ENCODE measurements at places on chromosomes 1 and 21.
A peak's percentile ranks its signal among the peaks of the same experiment; 100 is the strongest.

- DNase-seq = no peak
These were observed 28.2 kb downstream of the PTGER3 start for GRCh38 chr1:71019233-71019969.

DNA sequence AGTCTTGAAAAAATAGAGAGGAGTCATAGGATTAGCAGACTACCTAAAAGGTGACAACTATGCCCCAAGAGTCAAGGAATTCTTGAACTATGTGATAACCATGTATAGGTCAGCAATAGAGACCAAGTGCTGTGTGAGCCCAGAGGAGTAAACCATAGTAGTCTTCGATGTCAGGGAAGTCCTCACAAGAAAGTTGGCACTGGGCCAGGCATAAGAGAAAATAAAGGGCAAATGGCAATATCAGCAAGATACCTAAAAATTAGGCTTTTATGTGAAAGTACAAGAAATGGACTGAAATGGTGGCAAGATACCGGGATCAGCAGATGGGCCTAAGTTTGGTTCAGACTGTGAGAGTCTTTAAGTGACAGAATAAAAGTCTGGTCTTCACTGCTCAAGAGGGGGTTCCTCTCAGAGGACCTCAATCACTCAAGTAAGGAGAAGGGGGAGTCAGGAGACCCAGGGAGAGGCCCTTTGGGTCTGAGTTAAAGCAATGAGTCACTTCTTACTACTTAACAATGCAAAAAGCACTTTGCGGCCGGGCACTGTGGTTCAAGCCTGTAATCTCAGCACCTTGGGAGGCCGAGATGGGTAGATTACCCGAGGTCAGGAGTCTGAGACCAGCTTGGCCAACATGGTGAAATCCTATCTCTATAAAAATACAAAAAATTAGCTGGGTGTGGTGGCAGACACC is 95.0 kb downstream of the TEX35 start:
- no peak for DNase-seq

DNA sequence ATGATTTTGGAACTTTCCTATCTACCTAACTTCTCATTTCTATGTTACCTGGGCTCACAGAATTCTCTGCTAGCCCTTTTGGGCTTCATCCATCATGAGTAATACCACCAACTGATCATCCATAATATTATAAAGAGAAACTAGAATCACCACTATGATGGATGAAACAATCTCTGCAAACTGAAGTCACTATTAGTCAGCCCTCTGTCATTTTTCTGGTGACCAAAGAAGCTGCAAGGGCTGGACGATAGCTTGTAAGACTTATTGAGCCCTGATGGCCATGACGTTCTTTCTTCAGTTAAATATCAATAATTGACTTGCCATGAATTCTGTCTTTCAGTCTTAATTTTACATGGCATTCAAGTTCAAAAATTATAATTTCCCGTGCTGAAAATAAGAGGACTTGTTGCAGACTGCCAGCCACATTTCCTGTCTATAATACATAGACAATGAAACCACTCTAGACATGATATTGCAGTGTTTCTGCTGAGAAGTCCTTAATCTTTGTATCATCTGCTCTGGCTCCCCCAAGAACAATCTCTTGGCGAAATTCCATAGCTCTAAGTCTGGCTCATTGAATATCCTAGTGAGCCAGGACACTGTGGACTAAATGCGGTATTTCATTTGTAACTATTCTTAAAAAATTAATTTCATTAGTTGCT is 655.0 kb upstream of the CAMK1G start:
- no peak for DNase-seq

- DNase-seq = no peak
These were observed 37.7 kb downstream of the MYOM3 start for GRCh38 chr1:24074196-24074595.

GRCh38 chr21:42460391-42461184 is 35.4 kb downstream of the RSPH1 start:
- DNase-seq = no peak

DNA sequence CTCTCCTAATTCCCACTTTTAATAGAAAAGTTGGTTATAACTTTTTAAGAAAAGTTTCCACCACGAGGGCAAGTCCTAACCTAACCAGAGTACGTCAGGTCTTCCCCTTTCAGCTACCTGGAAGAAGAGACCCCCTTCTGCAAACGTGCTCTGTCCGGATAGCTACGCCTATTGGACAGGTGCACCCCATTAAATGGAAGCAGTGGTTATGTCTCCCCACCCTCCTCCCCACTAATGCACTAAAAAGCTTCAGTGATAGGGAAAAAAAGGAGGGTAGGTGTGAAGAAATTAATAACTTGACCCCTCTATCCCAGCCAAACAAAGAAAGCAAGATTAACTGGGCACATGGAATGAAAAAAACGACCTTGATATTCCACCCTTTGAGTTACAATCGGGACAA is 7.7 kb downstream of the GLUL start:
- DNase-seq = no peak

DNA sequence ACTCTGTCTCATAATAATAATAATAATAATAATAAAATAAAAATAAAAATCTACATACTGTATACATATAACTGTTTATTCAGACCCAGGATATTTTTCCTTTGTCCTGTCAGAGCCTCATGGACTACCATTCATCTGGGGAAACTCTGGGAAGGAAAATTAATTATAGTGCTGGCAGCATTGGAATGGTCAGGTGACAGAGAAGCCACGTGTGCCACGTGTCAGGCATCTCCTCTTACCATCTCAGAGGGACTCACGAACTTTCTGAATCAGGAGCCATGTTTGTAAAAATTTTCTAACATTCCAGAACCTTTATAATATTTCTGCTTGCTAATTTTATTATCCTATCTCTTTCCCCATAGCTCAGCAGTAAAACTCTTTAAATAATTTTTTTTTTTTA is 97.8 kb upstream of the HNRNPU start:
- no peak for DNase-seq

DNA sequence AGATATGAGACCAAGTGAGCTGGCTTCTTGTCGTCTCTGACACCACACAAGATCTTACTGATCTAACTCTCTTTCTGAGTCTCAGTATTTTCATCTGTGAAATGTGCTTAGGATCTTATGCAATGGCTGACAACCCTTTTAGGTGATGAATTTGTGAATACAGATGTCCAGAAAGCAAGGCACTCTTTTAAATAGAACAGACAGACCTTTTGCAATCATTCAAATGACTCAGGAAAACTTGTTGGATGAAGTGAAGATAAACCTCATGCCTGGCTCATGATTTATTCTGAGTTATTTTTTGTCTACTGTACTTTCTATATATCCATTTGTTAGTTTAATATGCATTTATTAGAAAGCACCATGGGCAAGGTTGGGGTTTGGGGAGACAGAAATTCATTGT is 411.3 kb downstream of the PTPRU start:
- DNase-seq = no peak

- no peak for DNase-seq
These were observed 2.4 kb downstream of the IGSF21 start for GRCh38 chr1:18109756-18110597.

DNA sequence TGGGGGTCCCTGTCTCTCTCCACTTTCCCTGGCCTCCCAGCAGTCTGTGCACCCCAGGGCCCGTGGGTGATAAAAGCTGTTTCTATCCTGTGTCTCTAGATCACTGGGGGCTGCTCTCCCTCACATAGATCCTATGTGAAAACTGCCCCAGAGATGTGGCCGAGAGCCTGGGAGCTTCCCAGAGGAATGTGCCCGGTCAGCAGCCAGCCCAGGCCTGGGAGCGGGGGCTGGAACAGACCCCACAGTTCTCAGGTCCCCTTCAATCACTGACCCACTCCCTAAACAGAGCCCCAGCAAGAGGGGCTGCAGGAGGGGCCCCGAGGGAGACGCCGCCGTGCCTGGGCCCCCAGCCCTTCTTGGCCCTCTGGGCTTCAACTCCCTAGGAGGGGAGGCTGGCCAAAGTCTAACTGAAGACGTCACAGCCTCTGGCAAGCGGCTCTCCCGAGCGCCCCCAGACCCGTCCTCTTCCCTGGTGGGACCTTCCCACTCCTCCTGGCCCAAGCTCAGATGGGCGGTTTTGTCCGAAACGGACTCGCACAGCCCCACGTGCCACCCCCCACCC is 403 bp downstream of the MXRA8 start:
- no peak for DNase-seq

GRCh38 chr21:17757671-17758070 is 61.5 kb downstream of the C21orf91 start:
- no peak for DNase-seq

GRCh38 chr21:17269760-17270159 is 243.1 kb upstream of the CXADR start:
- DNase-seq = no peak

DNA sequence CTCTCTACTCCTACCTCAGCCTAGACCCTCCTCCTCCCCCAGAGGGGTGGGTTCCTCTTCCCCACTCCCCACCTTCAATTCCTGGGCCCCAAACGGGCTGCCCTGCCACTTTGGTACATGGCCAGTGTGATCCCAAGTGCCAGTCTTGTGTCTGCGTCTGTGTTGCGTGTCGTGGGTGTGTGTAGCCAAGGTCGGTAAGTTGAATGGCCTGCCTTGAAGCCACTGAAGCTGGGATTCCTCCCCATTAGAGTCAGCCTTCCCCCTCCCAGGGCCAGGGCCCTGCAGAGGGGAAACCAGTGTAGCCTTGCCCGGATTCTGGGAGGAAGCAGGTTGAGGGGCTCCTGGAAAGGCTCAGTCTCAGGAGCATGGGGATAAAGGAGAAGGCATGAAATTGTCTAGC is 21.6 kb upstream of the VPS13D start:
- no peak for DNase-seq

DNA sequence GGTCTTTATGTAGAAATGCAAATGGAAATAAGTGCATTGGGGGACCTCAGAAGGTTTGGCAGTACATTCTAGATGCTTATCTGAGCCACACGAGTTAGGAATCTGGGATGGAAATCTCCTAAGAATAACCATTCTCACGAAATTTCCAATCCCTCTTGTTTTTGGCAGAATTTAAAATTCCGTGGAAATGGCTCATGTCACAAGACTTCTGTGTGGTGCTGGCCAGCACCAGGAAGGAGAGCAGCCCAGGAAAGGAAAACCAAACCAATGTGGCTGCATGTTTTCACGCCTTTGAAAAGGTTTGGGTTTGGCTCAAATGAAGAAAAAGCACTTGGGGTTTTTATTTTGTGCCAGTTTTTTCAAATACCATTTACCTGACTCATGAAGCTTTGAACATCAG is 80.1 kb upstream of the KCNK2 start:
- no peak for DNase-seq

- DNase-seq = no peak
These were observed 191.3 kb upstream of the LMO4 start for GRCh38 chr1:87137342-87137739.

DNA sequence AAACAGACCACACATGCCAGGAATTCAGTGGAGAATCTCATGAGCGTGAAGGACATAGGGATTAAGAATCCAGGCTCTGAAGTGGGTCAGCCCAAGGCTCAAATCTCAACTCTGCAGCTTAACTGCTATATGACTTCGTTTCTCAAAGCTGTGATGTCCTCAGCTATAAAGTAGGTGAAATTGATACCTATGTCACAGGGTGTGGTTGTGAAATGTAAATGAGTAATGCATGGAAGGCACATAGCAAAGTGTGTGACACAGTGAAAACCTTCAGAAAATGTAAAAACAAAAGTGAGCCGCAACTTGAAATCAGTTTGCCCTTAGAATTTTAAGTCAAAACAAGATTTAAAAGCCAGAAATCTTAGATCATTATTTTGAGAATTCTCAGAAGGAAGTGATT is 145.7 kb upstream of the PRMT6 start:
- DNase-seq = no peak

- DNase-seq = no peak
These were observed 68.9 kb downstream of the ATF6 start for GRCh38 chr1:161834967-161835550.

DNA sequence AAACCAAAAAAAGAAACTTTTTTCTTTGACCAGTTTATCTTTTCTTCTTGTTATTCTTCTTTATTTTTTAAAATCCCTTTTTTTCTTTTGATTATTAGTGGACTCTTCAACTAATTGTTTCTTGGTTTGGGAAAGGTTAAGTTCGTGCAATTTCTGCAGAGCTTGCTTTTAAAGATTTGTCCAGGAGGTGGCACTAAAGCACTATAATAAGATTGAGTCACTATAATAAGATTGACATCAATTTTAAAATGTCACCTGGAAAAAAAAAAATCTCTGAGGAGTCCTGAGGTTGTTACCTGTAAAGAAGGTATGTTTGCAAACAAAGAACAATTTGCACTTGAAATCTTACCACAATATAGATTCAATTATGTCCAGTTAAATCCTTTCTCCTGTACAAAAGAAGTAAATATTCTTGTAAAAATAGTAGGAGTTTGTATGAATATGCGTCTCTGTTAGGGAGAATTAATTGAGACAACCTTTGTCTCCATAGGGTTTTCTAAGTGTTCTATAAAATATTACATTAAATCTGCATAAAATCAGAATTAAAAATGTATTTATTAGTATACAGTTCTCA is 166.7 kb downstream of the ADGRL4 start:
- no peak for DNase-seq

DNA sequence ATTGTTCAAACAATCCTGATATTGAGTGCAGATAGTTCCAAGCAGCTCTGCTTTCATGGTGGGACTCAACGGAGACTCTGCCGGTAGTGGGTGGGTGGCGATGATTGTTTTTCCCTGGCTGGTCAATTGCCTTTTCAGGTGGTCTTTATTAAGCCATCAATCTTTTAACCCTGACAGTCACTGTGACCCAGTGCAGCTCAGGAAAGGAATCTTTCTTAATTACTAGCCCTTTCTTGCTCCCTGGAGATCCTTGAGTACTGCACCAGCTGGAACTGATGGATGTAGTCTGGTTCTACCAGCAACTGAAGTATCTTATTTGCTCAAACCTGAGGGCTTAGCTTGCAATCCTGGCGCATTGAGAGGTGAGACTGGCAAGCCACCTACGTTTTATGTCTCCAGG is 196.4 kb downstream of the PLPP3 start:
- DNase-seq = no peak

- peak; percentile 64 for DNase-seq
These were observed 4.8 kb downstream of the ENO1 start for GRCh38 chr1:8873506-8874229.

DNA sequence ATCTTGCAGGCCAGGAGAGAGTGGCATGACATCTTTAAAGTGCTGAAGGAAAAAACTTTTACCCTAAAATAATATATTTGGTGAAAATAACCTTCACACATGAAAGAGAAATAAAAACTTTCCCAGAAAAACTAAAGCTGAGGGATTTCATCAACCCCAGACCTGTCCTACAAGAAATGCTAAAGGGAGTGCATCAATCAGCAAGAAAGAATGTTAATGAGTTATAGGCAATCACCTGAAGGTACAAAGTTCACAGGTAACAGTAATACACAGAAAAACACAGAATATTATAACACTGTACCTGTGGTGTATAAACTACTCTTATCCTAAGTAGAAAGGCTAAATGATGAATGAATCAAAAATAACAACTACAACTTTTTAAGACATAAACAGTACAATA is 249.2 kb upstream of the PKN2 start:
- no peak for DNase-seq

GRCh38 chr1:108719656-108720435 is 7.1 kb downstream of the FNDC7 start:
- no peak for DNase-seq

GRCh38 chr1:41486371-41487125 is 2.1 kb upstream of the EDN2 start:
- DNase-seq = no peak

Data from stimulated activated CD4-positive, alpha-beta T cell treated with anti-CD3 and anti-CD28 coated beads, Interleukin-1b, Interleukin-23, amount 100 ng/mL, for 1 hour (primary cell).